SW480 (cell line): ENCODE measurements at places on chromosomes 5 and 9.

GRCh38 chr5:135008981-135009735 is 24.9 kb downstream of the PITX1 start:
- peak; percentile 27 for DNase-seq

DNA sequence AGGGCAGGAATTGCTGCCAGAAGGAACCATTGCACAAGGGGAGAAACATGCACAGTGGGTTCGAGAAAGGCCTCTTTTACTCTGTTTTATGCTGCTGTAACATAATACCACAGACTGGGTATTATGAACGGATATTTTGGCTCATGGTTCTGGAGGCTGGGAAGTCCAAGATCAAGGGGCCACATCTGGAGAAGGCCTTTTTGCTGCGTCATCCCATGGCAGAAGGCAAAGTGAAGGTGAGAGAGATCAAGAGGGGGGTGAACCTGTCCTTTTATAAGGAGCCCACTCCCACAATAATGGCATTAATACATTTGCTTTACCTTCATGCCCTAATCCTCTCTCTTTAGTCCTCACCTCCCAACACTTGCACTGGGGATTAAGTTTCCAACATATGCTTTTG is 136.9 kb upstream of the ALDH1B1 start:
- no peak for DNase-seq

- no peak for DNase-seq
Observed at GRCh38 chr5:161332343-161332742, 214.2 kb downstream of the GABRB2 start.

GRCh38 chr5:111255169-111255568 is 31.0 kb downstream of the CAMK4 start:
- DNase-seq = no peak

GRCh38 chr9:78835928-78836450 is 539.1 kb downstream of the PSAT1 start:
- DNase-seq = no peak

DNA sequence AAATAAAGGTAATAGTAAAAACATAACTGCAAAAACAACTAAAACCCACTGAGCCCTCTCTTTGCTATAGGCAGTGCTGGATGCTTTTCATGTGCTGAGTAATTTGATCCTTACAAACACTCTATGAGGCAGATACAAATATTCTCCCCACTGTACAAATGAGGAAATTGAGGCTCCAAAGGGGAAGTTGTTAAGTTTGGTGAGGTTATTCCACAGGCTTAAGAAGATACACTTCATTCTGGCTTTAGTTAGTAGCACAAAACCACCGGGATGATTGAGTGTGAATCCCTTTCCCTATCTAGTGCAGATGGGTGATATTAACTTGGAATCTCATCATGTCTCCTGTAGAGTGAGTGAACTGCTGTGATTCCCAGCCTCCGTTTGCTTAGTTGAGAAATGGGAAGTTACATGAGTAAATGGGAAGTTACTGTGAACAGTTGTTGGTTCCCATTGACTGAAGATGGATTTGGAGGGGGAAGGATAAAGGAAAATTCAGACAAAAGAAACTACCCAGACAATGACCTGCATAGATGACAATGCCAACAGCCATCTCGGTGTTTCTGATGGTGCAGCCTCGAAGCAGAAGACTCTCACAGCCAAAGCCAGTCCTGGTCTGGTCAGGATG is 208.3 kb downstream of the ATP10B start:
- DNase-seq = no peak

- DNase-seq = peak; percentile 27
Observed at GRCh38 chr9:120915854-120916470, 10.6 kb downstream of the TRAF1 start.

DNA sequence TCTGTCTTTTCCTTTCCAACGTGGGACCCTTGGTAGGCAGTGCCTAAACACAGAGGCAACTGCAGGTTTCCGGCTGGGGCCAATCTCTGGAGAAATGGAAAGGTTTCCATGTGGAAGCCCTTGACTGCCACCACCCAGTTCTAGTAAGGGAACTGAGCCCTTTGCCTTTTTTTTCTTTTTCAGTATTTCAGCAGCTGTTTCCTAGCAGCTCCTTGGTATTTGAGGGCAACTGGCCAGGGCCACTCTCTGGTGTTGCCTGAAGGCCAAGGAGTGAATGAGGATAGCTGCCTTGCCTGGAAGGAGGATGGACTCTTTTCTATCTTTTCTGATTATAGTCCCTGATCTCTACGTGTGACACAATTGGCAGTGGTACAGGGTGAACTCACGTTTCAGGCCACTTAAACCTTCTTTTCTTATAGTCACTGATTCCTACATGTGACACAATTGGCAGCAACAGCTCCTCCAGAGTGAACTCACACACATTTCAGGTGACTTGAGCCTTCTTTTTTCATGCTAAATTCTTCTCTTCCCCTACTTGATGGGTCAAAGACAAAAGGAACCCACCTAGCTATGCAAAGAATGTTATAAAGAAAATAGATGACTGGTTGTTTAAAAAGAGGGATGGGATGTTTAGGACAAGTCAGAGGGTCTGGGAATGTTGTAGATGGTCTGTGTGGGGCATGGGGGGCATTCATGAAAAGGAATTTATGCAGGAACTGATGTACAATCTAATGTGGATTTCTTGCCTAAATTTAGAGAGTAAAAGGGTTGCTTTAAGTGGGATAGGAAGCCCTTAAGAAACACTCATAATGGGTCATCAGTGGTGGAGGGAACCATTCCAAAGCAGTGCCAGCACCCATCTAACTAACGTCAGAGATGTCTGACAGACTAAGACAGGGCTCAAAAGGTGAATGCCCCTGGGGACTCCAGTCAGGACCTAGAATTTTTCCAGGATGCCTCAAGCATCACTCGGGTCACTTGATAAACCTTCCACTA is 190.1 kb downstream of the TMEM232 start:
- no peak for DNase-seq

GRCh38 chr5:149765932-149766331 is 35.8 kb downstream of the PPARGC1B start:
- no peak for DNase-seq

GRCh38 chr5:179494774-179495526 is 55.4 kb upstream of the RUFY1 start:
- DNase-seq = no peak

- peak; percentile 52 for DNase-seq
Observed at GRCh38 chr5:58462623-58463230, 2.8 kb upstream of the PLK2 start.

- DNase-seq = no peak
Observed at GRCh38 chr9:112631313-112632070, 86.4 kb downstream of the INIP start.

DNA sequence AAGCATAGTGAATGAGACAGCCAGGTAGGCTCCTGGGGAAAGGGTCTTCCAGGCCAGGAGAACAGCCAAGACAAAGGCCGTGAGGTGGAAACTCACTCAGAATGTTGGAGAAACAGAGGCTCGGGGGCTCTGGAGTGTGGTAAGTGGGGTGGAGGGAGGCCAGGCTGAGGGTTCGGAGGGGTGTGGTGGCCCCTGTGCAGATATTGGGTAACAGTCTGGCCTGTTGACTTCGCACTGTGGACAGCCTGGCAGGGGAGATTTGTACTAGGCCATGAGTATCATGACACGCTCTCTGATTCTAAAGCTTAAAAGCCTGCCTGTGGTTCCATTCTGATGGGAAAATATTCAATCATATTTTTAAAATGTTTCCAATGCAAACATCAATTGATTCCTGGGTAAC is 239.3 kb downstream of the GADD45G start:
- no peak for DNase-seq

- DNase-seq = no peak
Observed at GRCh38 chr5:97297704-97298091, 114.7 kb upstream of the RIOK2 start.

- no peak for DNase-seq
Observed at GRCh38 chr9:133954862-133955529, 37.1 kb downstream of the VAV2 start.

- DNase-seq = no peak
Observed at GRCh38 chr5:163885117-163885516, 379.7 kb downstream of the MAT2B start.

DNA sequence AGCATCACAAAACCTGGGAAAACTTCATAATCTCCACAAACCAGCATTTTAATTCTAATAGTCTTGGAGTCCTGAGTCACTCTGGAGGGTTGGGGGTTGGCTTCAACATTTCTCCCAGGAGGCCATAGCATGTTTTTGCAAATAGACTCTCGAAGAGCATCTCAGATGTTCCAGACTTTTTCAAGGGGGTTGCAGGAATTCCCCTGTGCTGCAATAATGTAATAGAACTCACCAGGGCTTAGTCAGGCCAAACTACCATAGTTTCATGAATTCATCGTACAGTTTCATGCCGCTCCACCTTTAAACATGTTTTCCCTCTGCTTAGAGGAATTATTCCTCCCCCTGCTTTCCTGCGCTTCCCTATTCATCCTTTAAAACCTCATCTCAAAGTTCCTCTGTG is 499.5 kb upstream of the KLF4 start:
- no peak for DNase-seq

GRCh38 chr9:8799615-8800014 is 1000.0 kb upstream of the DMAC1 start:
- no peak for DNase-seq

- no peak for DNase-seq
Observed at GRCh38 chr5:125262782-125263181, 516.3 kb upstream of the ZNF608 start.

GRCh38 chr5:158486566-158486965 is 613.1 kb downstream of the EBF1 start:
- DNase-seq = no peak

- no peak for DNase-seq
Observed at GRCh38 chr5:32400401-32400800, 44.1 kb downstream of the ZFR start.

DNA sequence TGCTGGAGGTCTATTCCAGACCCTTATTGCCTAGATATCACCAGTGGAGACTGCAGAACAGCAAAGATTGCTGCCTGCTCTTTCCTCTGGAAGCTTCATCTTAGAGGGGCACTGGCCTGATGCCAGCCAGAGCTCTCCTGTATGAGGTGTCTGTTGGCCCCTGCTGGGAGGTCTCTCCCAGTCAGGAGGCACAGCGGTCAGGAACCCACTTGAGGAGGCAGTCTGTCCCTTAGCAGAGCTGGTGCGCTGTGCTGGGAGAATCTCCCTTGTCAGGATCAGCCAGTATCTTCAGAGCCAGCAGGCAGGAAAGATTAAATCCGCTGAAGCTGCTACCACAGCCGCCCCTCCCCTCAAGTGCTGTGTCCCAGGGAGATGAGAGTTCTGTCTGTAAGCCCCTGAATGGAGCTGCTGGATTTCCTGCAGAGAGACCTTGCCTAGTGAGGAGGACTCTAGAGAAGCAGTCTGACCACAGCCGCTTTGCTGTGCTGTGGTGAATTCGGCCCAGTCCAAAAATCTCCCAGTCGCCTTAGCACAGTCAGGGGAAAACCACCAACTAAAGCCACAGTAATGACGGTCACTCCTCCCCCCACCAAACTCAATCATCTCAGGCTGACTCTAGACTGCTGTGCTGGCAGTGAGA is 124.1 kb downstream of the JAKMIP2 start:
- DNase-seq = peak; percentile 38

- no peak for DNase-seq
Observed at GRCh38 chr5:67089200-67089725, 107.3 kb downstream of the CD180 start.

DNA sequence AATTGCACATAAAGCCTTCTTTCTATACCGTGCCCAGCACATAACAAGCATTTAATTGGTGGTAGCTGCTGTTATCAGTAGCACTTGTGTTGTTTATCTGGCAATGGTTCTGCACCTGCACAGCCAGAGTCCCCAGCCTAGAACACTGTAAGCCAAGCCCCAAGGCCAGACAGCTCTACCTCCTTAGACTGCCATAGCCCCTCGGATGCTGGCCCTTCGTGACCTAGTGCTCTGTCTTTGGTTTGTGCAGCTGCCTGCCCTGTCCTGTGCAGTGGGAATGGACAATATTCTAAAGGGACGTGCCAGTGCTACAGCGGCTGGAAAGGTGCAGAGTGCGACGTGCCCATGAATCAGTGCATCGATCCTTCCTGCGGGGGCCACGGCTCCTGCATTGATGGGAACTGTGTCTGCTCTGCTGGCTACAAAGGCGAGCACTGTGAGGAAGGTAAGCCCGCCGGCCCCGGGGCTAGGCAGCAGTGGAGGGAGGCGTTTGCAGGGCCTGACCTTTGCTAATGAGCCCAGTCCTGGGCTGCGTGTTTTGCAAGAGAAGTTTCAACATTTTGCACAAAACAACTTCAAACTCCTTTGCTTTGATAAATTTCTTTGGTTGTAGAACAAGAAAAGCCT is 173.3 kb upstream of the WWC1 start:
- no peak for DNase-seq

- DNase-seq = no peak
Observed at GRCh38 chr5:99936911-99937310, 598.3 kb upstream of the FAM174A start.

GRCh38 chr5:171094356-171094755 is 214.7 kb upstream of the TLX3 start:
- DNase-seq = no peak

- no peak for DNase-seq
Observed at GRCh38 chr5:133316346-133317343, 264.8 kb downstream of the HSPA4 start.

DNA sequence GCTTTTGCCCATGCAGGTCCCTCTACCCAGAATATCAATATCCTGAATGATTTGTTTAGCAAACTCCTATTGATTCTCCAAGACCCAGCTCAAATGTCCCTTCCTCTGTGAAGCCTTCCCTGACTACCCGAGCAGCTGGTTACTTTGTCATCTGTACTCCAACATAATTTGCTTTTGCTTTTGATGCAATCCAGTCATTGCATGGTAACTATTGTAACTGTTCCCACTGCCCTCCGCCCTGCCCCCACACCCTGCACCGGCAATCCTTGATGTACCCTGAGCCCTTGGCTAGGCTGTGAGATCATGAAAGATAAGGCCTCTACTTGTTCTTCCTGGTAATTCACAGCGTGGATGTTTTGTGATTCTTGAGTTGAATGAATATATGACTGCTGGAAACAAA is 119.9 kb upstream of the BOD1 start:
- no peak for DNase-seq

GRCh38 chr9:123537809-123538208 is 181.8 kb downstream of the CRB2 start:
- DNase-seq = no peak

GRCh38 chr5:173429489-173430150 is 101.4 kb upstream of the STC2 start:
- DNase-seq = no peak

GRCh38 chr9:107614765-107615164 is 125.2 kb upstream of the KLF4 start:
- DNase-seq = no peak

DNA sequence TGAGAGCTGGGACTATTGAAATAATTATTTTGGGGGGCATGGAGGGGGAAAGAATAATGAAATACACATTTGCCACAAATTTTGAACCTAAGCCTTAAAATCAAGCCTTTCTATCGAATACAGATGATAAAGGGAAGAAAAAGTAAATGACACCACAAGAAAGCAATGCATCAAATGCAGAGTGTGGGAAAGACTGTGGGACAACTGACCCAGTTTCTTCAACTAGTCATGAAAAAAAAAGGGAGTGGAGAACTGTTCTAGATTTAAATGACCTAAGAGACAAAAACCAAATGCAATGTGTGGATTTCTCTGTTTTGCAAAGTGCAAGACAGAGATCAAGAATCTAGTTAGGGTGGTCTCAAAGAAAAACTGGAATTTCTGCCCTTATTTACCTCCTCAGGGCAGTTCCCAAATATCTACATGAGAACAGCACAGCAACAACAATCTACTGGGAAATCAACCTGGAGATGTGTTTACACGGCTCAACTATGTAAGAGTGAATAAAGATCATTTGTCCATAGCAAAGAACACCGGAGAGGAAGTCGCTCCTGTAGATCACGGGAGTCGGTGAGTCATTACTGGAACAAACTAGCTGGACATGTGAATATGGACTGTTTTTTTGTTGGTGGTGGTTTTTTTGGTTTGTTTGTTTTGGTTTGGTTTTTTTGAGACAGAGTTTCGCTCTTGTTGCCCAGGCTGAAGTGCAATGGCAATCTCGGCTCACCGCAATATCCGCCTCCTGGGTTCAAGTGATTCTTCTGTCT is 145.9 kb downstream of the DROSHA start:
- peak; percentile 31 for DNase-seq
